ENCODE measurements at places on chromosomes 4 and X. TPM values are rescaled to one million over a fixed set of nuclear protein-coding genes. Genes with fewer than 3 reads are reported as not detected.

GRCh38 chr4:152540293-152540674, 4.4 kb upstream of the FBXW7 start:
- H3K27ac ChIP-seq = peak overlapping the region; percentile 59
- H3K4me1 ChIP-seq = peaks cover 39% of the 10 kb centered on the region
- no peak overlapping the region for H3K4me3 ChIP-seq
- H3K27me3 ChIP-seq = no peaks in the 10 kb centered on the region
- peaks cover 21% of the 10 kb centered on the region for H3K36me3 ChIP-seq
- peak; percentile 28 for DNase-seq

- no peaks in the 10 kb centered on the region for H3K27me3 ChIP-seq
- DNase-seq = no peak
- no peak overlapping the region for H3K27ac ChIP-seq
- peaks cover 16% of the 10 kb centered on the region for H3K36me3 ChIP-seq
- H3K4me1 ChIP-seq = peaks cover 12% of the 10 kb centered on the region
Measured at GRCh38 chr4:1686440-1687036, 2.4 kb upstream of the FAM53A start.

- H3K36me3 ChIP-seq = no peaks in the 10 kb centered on the region
- H3K4me1 ChIP-seq = no peaks in the 10 kb centered on the region
- no peak for DNase-seq
- H3K4me3 ChIP-seq = no peak overlapping the region
Measured at GRCh38 chrX:111116666-111117065, 20.7 kb downstream of the PAK3 start.

HGFAC gene
- not detected for total RNA-seq

MSN gene
- total RNA-seq = 482 TPM
